Effector CD4-positive, alpha-beta T cell (primary cell): ENCODE measurements at places on chromosomes 5 and 9.

DNA sequence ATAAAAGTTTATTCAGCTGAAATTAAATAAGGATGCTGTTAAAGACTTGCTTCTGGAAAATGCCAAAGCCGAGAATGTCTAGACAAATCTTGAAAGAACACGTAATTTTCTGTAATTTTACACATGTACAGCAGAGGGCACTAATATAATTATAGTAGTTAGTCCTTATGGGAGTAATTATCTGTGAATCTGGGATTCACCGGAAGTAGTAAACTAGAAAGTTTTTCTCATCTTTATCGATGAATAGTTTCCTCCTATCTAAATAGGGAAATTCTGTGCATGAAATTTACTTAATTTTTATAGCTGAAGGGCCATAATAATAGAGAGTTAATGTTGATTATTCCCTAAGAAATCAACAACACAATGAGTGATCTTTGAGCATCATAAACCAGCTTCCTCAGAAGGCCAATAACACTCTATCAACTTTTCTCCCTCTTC lies 18.4 kb upstream of the CNTLN start:
- no peak for DNase-seq

DNA sequence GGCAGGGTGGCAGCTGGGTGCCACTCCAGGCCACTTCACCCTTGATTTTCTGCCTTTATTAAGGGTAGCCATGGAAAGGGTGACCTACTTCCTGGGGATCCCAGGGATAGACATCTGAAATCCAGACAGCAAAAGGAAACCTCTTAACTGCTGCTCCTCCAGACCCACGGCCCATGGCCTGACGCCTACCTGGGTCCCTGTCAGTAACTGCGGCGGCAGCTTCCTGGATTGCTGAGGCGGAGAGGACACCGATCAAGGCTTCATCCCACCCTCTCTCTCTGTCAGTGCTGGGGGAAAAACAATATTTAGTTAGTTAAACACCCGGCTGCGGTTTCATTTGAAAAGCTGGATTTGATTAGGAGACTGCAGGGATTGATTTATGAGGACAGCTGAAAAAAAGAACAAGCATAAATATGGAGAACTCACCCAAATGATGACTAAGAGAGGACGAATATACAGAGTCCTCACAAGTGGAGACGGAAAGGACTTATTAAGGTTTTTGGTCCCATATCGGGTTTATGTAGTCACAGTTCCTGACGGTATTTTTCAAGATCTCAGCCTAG lies 158.7 kb upstream of the KLF4 start:
- DNase-seq: no peak

GRCh38 chr5:111129938-111130337 lies 37.8 kb downstream of the WDR36 start:
- DNase-seq: no peak

- DNase-seq: no peak
Observed at GRCh38 chr9:14749741-14750211, 27.2 kb upstream of the CER1 start.
